ENCODE measurements at places on chromosomes 6 and 20.
A peak's percentile ranks its signal among the peaks of the same experiment; 100 is the strongest.

DNA sequence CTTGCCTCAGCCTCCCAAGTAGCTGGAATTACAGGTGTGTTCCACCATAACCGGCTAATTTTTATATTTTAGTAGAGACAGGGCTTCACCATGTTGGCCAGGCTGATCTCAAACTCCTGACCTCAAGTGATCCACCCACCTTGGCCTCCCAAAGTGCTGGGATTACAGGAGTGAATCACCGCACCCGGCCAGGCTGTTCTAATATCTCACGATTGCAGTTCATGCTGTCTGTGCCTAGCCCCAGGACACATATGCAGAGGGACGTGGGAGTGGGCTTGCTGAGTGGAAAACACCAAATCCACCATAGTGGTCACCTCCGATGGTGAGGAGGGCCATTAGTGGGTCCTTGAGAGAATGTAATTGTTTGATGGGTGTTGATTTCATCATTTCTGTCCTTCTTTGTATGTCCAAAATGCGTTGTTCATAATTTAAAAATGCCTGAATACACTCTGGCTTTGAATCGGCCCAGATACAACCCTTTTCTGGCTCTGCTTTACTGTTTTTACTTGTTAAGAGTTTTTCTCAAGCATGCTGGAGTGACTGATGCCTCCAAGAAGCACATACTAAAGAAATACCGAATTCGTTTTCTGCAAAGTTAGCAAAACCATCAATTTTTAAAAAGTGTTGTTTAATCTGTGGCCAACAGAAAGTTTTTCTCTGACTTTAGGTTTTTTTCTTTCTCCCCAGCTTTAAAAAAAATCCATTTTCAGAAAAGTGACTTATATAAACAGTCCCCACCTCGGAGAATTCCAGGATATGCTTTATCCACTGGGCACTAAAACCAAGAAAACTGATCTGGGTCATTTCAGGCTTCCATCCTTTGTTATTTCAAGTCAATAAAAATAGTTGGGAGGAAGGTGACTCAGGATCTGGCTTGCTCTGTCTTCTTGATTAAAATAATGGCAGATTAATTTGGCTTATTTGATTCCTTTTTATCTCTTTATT lies 18.8 kb upstream of the RALGAPA2 start:
- no peak for DNase-seq

GRCh38 chr6:70299456-70299855 lies 3.4 kb downstream of the COL9A1 start:
- DNase-seq = no peak

DNA sequence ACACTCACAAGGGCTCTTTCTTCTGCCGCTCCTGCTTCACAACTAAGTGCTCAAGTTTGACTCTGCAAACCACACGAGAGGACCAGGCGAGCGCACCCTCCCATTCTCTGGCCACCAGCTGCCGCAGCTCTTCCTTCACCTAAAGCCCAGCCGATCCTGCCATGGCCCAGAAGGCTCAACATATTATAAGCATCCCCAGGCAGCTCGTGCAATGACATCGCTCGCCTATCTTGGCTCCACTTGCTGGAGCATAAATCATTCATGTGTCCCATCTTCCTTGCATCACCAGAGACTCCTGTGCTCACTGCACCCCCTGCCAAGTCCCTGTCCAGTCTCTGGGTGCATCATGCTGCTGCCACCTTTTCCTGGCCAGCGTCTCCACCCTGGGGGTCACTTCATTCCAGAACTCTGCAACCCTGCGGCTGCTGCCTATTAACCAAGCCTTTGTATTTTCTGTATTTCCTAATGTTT lies 59.0 kb downstream of the PSMG4 start:
- no peak for DNase-seq

DNA sequence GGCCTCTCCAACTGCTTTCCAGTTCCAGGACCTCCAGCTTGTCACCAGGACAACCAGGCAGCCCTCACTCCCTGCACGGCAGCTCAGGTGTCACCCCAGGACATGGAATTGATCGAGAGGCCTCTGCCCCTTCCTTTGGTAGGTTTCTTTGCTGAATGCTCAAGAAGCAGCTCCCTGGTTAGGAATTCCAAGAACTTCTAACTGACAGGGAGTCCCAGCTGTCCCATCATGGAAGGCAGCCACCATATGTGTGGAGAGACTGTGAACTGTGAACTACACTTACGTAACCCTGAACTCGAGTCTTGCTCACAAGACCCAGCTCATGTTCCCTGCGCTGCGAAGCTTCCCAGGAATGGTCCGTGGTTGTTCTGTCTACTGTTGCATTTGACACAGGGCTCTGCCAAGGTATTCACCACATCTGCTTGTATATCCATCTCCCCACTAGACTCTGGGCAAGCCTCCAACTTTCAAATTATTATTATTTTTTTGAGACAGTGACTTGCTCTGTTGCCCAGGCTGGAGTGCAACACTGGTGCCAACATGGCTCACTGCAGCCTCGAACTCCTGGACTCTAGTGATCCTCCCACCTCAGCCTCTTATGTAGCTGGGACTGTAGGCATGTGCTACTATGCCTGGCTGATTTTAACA lies 35.7 kb downstream of the MGME1 start:
- DNase-seq = no peak

GRCh38 chr6:119323478-119323877 lies 26.1 kb downstream of the MAN1A1 start:
- DNase-seq = no peak

DNA sequence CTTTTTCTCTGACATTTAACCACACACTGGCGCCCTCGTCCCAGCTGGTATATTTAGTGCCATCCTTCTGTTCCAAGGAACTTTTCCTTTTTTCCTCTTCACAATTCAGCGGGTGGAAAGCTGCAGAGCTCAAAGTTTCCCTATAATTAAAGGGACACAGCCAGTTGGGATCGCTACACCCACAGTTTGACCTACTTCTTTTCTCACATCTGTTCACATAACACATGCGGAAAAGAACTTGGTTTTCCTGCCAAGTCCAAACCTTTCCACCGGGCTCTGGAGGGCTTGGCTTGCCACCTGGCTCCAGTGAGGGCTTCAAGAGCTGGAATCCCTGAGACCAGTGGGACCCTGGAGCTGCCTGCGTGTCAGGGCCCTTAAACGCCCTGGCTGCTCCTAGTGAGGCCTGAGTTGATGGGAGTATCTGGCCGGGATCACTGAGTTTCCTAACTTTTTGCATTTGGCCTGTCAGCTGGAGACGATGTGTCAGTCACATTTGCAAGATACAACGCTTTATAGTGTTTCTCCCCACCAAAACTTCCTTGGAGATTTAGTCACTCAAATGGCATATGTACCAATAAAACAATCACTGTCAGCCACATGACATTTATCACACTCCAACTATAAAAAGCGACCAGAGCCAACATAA lies 176.0 kb downstream of the SASH1 start:
- no peak for DNase-seq

GRCh38 chr6:136251394-136251793 lies 1.3 kb upstream of the MTFR2 start:
- no peak for DNase-seq

- no peak for DNase-seq
These were observed 48.8 kb upstream of the ZNF217 start for GRCh38 chr20:53642196-53643030.

DNA sequence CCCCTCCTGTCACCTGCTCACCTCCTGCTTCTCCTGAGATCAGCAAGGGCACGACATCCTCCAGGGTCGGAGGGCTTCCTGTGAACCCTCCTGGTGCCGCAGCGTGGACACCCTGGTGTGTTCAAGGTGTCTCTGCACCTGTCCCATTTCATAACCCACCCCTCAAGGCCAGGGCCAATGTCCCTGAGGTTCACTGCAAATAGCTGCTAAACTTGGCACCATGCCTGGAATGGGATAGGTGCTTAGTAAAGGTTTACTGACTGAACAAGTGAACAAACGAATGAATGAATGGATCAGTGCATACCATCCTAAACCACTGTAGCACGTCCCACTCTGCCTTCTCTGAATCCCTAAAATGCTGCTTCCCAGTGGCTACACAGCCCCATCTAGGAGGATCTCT lies 35.0 kb downstream of the SIRPA start:
- no peak for DNase-seq

GRCh38 chr6:23200946-23201345 lies 631.6 kb downstream of the HDGFL1 start:
- no peak for DNase-seq

DNA sequence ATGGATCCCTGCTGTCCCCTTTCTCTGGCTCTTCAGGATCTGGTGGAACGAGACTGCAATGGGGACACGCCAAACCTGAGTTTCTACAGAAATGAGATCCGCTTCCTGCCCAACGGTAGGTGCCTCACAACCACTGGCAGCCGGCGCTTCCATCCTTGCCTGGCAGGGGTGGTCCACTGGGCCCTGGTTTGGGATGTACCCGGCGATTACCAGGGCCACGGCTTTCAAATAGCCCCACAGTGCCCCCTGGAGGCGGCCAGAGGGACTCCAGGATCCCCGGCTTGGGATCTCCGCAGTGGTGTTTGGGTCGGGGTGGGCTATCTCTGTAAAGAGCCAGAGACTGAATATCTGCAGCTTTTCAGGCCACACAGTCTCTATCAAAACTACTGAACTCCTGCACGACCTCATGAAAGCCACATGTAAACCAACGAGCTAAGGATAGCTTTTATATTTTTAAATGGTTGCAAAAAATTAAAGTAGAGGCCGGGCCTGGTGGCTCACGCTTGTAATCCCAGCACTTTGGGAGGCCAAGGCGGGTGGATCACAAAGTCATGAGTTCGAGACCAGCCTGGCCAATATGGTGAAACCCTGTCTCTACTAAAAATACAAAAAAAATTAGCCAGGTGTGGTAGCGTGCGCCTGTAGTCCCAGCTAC lies 3.7 kb downstream of the OGFR start:
- DNase-seq = peak; percentile 35
